ENCODE measurements at places on chromosomes 16 and 17.

DNA sequence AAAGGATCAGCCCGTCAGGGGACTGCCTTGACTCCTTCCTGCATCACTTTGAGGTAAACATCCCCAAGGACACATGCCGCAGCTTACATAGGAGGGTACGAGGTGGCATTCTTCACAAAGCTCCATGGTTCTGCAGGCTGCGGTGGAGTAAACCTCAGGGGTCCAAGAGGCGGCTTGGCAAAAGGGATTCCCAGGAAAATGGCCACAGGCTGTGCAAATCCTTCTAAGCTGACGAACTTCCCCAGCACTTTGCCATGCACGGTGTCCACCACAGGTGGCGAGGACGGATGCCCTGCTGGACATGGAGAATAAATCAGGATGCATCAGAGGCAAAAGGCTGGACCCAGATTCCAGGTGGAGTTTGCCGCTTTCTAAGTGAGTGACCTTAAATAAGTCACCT is 4.2 kb downstream of the CES1 start:
- no peak for DNase-seq

DNA sequence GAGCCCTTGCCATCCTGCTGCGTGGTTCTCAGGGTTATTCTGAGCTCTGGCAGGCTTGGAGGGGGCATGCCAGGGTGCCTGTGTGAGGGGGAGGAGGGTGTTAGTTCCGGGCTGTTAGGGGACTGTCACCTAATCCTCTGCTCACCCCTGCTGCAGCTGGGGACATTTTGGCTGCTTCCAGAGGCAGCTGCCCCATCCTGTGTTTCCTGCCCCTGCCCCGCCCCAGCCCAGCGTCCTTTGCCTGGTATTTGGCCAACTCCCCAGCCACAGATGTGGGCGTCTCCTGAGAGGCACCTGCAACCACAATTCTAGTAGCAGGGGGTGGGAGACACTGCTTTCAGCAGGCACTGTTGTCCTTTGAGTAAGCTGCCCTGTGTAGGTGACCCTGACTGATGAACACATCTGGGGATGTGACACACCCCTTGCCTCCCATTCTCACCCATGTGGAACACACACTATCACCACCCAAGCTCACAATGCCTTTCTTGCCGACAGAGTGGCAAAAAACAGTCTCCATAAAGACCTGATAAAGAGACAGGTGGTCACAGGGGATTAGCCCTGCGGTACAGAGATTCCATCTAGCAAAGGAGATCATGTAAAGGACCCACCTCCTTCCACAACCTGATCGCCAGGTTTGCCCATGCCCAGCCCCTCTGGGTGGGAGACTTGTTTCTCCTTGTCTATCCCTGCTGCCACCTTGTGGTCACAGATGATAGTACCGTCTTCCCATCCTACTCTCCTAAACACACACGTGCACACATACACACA is at the start of gene CHRNE:
TSS of gene CHRNE (minus strand) at position 48 of the 768 bp plus-strand sequence. CDS start at position 13, 35 bp downstream.
- peak; percentile 86 for DNase-seq

DNA sequence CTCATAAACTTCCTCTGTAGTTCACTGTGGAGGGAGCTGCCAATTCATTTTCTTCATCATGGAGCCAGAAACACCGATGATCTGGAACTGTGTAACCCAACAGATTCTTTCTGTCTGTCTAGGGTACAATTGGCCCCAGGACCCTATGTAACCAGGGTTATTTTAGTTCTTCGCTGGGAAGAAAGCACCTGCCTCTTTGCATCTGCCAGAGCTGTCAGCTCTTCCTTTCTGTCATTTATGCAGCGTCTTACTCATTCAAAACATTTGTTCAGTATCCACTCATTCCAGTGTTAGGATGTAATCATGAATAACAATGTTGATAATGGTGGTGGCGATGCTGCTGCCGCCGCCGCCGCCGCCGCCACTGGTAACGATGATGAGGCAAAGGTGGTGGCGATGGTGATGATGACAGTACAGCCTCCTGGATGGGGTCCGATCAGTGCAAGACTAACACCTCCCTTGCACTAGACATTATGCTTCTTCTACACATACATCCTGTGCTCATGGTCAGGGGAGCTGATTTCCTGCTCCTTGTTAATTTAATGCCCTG is 46.1 kb downstream of the IRX5 start:
- no peak for DNase-seq

GRCh38 chr17:9729034-9729650 is 62.2 kb downstream of the DHRS7C start:
- DNase-seq, result peak; percentile 58

DNA sequence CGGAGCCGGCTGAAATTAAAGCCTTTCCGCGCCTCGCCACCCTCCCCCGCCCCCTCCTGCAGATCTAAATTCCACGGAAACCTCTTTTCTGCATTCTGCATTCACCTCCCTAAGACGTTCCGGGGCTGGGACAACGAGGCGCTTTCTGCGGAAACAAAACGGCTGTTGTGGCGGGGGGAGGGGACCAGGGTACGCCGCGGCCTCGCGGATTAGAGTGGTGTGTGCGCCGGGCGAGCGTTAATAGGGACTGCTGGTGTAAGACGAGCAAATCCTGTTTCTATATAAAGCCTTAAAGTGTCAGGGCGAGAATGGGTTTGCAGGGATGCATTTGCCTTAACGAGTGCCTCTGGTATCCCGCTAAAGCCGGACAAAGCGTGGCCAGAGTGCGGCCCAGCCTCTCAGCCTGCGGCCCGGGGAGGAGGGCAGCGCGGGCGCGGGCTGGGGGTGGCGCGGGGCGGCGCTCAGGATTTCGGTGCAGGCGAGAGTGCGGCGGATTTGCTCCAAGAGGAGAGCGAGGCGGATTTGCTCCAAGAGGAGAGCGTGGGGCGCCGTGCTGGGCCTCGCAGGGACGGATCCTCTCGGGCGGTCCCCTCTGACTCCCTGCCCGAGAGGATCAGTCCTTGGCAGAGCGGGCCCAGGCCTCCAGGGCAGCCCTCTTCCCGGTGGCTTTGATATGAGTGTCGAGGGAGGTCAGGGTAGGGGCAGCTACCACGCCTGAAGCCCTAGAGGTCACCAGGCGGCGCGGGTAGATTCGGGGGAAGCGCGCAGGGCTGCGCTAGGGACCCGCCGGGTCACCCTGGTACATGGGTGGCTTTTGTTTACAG is 5.1 kb downstream of the BAHCC1 start:
- DNase-seq, result no peak
